ENCODE measurements at places on chromosomes 13 and 19. TPM values are rescaled to one million over a fixed set of nuclear protein-coding genes. Genes with fewer than 3 reads are reported as not detected.

PSG7 gene
- total RNA-seq: not detected

ANKRD27 gene
- total RNA-seq: 19.7 TPM

ICAM4 gene
- total RNA-seq: 4.6 TPM

EFNB2 gene
- total RNA-seq: 28.4 TPM

IRGQ gene
- total RNA-seq: 10.1 TPM

ZNF541 gene
- not detected for total RNA-seq

CCDC61 gene
- 14.3 TPM for total RNA-seq

RFPL4AL1 gene
- not detected for total RNA-seq

ZNF497 gene
- under 0.01 TPM for total RNA-seq

LRRC4B gene
- total RNA-seq: under 0.01 TPM

NLRP4 gene
- not detected for total RNA-seq

CLIP3 gene
- 6.7 TPM for total RNA-seq

WDR87 gene
- not detected for total RNA-seq

CD37 gene
- not detected for total RNA-seq

Data from bronchus fibroblast of lung (primary cell).